ENCODE measurements at places on chromosomes 16 and 17.

DNA sequence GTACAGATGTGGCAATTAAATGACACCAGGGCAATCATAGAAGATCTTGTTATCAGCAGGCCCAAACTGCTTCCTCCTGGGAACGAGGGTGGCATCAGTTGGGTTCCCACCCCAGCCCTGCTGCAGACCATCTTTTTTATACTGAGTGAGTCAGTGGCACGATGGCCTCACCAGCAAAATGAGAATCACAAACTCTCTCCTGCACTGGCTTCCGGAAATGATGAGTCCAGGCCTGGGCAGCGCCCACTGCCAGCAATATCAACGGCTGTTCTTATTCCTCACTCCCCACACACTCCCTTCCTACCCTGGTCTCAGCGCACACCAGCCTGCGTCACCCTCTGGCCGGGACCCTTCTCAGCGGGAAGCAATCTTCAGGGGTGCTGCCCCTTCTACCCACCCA is 340.3 kb downstream of the FOXL1 start:
- DNase-seq = no peak

GRCh38 chr16:4524571-4524970 is 14.0 kb downstream of the CDIP1 start:
- no peak for DNase-seq

GRCh38 chr17:82153745-82154375 is 55.8 kb upstream of the FASN start:
- peak; percentile 86 for DNase-seq

DNA sequence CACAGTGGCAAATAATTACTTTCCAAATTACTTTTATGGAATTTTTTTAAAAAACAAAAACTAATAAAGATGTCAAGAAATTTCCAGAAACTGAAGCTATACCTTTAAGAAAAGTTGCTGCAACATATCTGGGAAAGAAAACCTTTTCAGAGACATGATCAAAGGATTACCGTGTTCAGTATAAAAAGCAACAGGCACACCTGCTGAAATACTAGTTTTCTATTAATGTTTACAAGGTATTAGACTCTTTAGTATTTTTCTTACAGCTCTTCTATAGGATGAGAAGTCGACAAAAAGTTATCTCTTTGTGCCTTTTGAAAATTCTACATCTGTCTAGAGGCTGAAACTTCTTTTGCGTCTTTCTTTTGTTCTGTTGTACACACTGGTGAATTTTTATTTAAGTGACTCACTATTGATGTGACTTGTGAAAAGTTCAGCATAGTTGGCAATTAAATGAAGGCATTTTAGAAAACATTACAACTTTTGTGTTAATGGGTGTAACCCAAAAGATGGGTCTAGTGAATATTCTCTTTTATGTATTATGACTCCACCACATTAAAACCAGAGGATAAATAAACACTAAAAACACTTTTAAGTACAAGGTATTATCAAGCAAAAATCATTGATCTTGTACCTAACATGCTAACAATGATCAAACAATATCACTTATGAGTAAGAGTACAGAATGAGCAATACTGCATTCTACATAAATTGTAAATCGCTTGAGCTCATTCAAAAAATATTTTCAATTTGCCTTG is 23.8 kb downstream of the NACA2 start:
- DNase-seq = no peak

- DNase-seq = no peak
Observed at GRCh38 chr16:1210461-1210860, 14.6 kb downstream of the TPSG1 start.

DNA sequence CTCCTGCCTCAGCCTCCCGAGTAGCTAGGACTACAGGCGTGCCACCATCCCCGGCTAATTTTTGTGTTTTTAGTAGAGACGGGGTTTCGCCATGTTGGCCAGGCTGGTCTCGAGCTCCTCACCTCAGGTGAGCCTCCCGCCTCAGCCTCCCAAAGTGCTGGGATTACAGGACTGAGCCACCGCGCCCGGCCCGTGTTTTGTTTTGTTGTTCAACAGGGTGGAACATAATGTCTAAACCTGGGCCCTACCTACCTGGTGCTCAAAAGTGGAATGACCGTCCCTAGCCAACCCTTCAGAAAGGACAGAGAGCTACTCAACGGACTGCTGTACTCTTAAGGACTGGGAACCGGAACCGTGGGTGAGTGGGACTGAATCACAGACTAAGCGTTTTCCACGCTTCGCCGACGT is 772 bp upstream of the KIF22 start:
- DNase-seq = no peak

- no peak for DNase-seq
Observed at GRCh38 chr16:4868535-4868934, 21.3 kb downstream of the UBN1 start.

- DNase-seq = no peak
Observed at GRCh38 chr16:35195864-35196216, 1736.4 kb downstream of the TP53TG3F start.

DNA sequence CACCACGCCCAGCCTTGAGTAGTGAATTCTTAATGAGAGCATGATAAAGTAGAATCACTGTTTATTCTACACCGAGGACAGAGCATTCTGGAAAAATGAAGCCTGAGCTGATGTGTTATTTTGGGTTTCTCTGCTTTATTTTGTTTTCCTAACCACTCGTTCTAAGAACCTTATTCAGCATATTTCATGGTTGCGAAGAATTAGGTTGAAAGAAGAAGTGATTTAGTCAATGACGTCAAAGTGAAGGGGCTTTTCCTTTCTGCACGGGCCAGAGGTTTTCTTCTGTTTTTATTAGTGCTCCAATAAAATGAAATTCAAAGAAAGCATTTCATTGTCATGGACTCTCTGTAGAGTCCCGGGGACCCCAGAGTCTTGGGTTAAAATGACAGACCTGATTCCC is 178.5 kb downstream of the MAF start:
- DNase-seq = peak; percentile 81

- DNase-seq = no peak
Observed at GRCh38 chr16:76612497-76612896, 335.3 kb downstream of the CNTNAP4 start.

- DNase-seq = no peak
Observed at GRCh38 chr16:69610356-69610755, 44.6 kb downstream of the NFAT5 start.

DNA sequence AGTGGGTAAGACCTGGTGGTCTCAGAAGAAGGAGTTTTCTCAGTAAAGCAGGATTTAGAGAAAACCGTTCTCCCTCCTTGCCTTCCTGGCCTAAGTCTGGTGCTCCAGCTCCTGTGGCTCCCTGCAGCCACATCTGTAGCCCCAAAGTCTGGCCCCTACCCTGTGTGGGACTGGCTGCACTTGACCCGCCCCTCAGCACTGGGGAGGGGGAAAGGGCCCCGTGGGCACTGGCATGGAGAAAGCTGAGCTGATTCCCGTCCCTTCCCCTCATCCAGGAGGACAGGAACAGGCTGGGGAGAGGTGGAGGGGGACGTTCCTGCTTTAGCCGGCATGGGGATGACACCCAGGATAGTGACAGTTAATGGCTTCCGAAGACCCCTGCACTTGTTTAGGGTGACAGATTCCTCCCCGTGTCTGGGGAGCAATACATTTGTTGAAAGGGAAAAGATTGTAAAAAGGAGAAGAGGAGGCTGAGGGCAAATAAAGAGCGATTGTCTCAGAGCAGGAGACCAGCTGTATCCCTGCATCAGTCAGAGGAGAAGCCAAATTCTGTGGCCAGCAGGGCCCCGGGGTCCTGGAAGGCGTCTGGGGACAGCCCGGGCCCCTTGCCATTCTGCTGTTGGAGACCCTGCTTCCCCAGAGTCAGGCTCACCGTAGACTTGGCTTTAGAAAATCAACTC is 37.9 kb downstream of the GRIN2C start:
- DNase-seq = no peak

GRCh38 chr17:9648521-9649110 is 3.3 kb downstream of the USP43 start:
- no peak for DNase-seq

GRCh38 chr16:50386774-50387173 is 18.0 kb upstream of the BRD7 start:
- no peak for DNase-seq

- DNase-seq = no peak
Observed at GRCh38 chr16:1746693-1747195, 24.6 kb downstream of the NME3 start.

- no peak for DNase-seq
Observed at GRCh38 chr17:51463353-51463752, 203.0 kb downstream of the UTP18 start.

DNA sequence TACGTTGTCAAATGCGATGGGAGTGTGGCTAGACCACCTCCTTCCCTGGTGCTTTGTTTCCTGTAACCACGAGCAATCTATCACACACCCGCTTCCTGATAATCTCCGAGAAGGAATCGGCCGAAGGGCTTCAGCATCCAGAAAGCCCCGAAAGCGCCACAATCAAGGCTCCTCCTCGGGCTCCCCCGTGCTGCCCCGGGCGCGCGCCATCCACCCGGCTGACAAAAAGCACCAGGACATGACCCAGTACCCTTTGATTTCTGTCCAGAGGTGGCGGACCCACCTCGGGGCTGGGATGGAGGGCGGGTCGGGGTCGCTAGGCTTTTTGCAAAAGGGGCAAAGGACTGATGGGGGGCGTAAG is 743 bp upstream of the ARMC7 start:
- DNase-seq = no peak

DNA sequence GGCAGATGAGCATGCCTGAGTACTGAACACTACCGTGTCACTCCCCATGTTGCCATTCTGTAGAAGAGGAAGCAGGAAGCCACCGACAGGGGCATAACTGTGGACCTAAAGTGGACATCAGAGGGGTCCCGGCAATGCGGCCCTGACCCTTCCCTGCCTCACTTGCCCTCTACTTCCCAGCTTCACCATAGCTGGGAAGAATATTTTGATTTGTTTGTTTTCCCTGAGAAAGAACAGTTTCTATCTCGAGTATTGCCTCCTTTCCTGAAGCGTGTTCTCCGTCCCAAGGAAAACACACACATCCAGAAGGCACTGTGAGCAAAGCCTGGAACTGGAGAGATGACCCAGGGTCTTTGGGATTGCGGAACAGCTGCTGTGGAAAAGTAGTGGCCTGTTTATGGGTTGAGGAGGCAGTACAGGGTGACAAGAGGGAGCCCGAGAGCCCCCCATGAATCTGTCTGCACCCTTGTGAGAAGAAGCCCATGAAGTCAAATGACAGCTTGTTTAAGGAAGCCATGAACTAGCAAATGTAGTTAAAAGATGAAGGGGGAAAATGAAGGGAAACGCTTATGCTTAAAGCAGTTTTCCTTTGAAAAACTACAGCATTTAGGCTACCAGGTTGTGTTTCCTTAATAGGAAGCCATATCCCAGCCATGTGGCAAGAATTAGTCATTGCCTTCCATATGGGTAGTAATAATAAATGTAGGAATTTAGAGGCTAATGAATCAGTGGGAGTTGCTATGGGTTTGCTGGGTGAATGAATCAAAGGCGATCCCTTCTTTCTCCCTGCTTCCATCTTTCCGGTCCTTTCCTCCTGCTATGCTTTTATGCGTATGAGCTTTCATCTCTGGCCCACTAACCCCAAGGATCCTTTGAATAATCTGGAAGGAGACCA is 90.0 kb upstream of the TBX2 start:
- DNase-seq = no peak

DNA sequence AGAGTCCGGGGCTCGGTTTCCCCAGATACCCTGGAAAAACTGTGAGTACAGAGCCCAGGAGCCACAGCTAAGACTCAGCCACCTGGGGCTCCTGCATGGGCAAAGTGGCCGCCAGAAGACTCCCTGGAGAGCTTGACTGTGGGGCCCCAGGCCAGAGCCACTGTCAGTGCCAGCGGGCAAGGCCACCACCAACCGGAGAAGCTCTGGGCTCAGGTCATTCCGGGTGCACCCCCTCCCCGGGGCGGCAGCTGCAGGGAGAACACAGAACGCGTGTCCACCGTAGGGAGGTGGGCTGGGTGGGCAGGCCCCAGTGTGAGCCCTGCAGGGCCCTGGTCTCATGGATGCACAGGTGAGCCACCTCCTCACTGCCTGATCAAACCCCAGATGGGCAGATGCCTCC is 22.3 kb upstream of the RBFOX3 start:
- DNase-seq = no peak

DNA sequence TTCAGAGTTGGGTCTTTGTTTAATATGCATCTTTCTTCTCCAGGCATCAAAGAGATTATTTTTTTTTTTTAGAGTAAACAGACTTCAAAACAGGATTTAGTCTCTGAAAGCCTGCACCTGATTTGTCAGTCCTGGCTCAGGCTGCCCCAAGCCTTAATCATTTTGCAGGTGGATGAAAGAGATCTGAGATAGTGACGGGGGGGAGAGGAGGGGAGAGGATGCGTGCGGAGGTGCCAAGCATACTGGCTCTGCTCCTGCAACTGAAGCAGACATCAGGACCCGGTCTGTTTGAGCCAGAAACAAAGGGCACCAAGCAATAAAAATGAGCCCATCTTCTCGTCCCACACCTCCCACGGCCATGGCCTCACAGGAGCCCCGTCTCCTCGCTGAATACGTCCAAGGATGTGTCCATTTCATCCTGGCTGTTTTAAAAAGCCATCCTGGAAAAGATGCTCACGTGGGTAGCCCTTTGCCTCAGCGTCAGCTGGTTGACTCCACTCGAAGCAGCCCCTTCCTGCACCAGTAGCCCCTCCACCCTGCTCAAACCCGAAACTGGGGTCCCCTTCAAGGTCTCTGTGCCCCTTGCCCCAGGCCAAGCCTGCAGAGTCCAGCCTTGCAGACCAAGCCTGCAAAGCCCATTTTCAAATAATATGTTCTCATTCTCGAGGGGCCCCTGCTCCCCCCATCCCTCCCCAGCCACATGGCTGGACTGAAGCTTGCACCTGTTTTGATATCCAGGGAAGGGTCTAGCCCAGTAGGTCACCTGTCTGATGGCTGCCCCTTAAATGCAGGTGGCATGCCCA is 84.8 kb upstream of the TNRC6C start:
- no peak for DNase-seq

- DNase-seq = no peak
Observed at GRCh38 chr17:1234455-1234854, 35.8 kb upstream of the BHLHA9 start.

GRCh38 chr16:73047221-73047535 is 750 bp downstream of the ZFHX3 start:
- no peak for DNase-seq

DNA sequence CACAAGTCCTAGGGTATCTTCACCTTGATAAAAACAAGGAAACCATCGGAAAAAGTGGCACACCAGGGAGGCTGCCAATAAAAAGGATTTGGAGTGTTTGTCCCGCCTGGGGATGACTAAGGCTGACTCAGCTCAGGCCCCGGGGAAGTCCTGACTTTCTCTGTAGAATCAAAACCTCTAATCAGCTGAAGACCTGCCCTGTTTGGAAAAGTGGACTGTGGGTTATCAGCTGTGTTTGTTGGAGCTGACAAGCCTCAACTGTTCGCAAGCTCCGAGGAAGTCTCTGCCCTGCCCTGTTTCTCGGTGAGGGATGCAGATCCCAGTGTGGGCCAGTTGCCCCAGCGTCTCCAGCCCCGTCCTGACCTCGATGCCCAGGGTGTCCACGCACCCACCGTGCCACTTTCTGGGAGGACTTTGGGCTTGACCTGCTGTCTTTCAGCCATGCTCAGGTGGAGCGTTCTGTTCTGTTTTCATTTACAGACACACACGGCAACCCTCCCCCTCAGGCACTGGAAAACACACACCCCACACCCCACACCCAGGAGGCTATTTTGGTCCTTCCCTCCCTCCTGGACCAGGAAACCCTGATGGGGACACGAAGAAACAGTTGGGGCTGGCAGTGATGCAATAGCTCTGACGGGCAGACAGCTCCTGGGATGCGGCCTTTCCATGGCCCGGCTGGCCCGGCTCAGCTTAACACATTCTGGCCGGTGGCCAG is 27.6 kb upstream of the PITPNA start:
- DNase-seq = peak; percentile 93
